ENCODE measurements at places on chromosomes 5 and 9. TPM values are rescaled to one million over a fixed set of nuclear protein-coding genes. Genes with fewer than 3 reads are reported as not detected.

The CDC42SE2 gene
- 29.9 TPM for total RNA-seq

- ATAC-seq: no peak
These were observed 3.5 kb downstream of the ASPN start for GRCh38 chr9:92478783-92479182.

- no peak for ATAC-seq
These were observed 12.6 kb downstream of the OLFML2A start for GRCh38 chr9:124789531-124789930.

DNA sequence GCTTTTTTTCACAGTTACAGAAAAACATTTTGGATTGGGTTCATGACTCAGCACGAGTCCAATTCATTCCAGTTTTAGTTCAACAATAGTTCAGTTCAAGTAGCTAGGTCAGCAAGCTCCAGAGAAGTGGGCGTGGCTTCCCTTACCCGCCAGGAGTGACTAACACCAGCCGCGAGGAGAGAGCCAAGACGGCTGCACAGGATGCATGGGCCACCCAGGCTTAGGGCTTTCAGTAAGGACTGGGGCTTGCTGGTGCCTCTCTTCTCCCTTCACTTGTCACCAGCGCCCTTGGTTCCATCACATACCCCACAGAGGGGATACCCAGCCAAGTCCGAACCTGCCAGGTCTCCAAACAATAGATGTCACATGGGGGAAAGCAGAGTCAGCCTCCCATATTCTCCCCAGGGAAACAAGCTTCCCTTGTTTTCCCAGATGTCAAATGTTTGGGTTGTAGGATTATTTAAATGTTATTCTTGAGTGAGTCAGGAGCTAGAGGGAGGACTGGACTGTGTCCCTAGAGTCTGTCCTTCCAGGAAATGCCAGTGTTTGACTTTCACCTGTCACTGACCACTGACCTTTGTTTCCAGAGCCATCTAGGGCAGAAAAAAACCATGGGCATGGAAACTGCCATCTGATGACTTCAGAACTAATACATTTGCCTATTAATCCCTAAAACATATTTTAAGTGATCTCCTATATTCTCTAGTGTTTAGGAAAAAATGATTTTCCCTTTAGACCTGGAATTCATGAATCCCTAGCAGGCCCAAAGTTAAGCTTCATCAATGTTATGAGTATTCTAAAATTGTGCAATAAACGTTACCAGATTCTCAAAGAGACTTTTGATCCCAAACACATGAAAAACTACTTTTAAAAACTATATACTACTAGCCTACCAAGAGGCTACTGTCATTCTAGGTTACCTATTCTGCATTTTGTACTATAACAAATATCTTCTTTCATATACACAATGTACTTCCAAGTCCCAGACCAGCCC is 51.9 kb downstream of the NIPAL4 start:
- peak; percentile 97 for ATAC-seq

The BOD1 gene
- 58.4 TPM for total RNA-seq

The WNK2 gene
- total RNA-seq: 38.9 TPM
